ENCODE measurements at places on chromosomes 5 and 9.

DNA sequence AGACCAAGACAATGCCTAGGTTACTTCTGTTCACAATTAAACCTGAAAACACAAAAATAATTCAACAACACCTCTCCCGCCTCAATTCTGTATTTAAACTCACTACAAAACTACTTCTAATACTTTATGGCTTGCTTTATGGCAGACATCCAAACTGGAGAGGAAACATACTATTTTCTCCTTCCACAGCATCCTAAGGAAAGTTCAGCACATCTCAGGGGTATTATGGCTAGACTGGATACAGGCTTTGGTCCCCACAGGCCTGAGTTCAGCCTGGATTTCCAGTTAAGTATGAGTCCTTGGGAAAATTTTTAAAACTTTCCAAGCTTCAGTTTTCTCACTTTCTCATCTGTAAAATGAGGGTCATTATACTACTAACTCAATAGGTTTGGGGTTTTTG is 480.2 kb downstream of the CAAP1 start:
- no peak for DNase-seq

- DNase-seq = no peak
Observed at GRCh38 chr5:179237770-179238627, 107.3 kb downstream of the ADAMTS2 start.

DNA sequence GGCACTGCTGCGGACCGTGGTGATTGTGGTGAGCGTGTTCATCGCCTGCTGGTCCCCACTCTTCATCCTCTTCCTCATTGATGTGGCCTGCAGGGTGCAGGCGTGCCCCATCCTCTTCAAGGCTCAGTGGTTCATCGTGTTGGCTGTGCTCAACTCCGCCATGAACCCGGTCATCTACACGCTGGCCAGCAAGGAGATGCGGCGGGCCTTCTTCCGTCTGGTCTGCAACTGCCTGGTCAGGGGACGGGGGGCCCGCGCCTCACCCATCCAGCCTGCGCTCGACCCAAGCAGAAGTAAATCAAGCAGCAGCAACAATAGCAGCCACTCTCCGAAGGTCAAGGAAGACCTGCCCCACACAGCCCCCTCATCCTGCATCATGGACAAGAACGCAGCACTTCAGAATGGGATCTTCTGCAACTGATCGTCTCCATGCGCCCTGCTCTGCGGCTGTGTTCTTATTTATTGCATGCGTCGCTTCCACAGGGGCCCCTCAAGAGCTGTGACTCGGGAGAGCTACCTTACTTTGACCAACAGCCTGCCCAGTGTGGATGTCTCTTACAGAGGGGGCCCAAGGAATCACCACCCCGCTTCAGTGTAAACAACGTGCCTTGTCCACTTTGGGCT is 10.8 kb downstream of the S1PR3 start:
- DNase-seq = no peak

- DNase-seq = no peak
Observed at GRCh38 chr5:177043114-177043513, 20.6 kb downstream of the ZNF346 start.

- no peak for DNase-seq
Observed at GRCh38 chr9:21933865-21934264, 60.3 kb downstream of the CDKN2A start.

DNA sequence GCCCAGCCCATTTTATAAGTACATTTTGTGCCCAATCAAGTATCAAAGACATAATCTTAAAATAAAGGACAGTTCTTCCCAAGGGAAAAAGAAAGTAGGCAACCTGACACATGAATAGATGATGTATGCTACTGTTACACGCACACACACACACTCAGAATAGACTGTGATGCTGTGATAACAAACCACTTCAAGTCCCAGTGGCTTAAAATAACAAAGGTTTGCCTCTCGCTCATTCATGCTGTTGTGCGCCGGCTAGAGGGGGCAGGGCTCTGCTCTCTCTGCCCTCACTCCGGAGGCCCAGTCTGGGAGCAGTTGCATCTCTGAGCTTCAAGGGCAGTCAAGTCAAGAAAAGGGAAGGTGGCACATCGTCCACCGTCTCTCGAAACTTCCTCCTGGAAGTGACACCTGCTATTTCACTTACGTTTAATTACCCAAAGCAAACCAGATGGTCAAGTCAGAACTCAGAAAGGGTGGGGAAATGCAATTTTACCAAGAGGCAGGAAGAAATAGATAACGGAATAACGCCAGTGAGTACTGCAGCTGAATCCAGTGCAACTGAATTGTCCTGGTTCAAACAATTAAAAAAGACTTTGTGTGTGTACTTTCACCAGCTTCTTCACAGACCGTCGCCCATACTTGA is 43.3 kb downstream of the ANKRD33B start:
- DNase-seq = no peak

GRCh38 chr5:10701567-10702039 is 59.4 kb downstream of the DAP start:
- DNase-seq = no peak

GRCh38 chr5:130871346-130872086 is 293.5 kb downstream of the HINT1 start:
- DNase-seq = peak; percentile 80

DNA sequence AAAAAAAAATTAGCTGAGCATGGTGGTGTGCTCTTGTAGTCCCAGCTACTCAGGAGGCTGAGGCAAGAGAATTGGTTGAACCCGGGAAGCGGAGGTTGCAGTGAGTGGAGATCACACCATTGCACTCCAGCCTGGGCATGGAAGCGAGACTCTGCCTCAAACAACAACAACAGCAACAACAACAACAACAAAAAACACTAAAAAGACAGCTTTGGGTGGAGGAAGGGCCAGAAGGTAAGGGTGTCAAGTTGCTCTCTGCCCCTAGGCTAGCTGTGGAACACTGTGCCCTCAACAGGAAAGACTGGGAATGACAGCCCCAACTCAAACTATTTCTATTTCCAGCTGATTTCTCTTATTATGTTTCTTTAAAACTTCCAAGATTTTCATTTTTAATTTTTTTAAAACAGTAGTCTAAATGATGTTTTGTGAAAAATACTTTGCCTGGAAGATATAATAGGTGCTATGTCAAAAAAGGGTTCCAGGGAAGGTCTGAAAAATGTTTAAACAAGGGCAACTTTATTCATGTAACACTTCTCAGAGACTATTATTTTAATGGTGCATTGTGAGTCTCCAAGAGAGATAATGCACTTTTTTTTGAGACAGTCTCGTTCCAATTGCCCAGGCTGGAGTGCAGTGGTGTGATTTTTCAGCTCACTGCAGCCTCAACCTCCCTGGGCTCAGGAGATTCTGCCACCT is 29.9 kb downstream of the CLINT1 start:
- DNase-seq = no peak

DNA sequence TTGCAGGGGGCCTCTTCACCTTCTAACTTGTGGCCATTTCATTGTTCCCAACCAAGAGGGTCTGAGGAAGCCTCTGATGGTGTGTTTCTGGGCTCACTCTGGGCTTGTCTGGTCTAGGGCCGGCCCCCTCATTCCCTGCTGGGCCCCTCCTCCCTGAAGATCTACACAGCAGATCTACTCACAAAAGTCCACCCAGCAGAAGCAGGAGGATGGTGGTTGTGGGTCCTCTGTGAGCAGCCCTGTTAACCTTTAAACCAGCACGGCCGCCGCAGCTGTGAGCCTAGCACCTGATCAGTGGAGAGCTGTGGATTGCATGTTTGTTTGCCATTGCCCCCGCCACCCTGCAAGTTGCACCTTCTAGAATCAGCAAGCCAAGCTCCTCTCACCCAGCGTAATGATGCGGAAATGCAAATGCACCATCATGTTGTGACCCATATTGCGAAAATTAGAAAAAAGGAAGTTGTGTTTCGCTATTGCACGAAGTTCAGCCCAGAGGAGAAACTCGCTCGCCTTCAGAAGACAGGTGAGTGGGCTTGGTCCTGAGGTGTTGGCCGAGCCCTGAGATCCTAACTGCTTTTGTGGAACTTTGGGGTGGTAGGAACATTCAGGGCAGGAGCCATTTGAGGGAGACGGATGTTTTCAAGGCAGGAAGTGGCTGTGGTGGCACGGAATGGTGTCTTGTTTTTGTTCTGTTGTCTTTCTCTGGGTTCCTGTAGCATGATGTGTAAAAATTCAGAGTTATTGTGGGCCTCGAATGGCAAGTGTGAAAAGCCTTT is 16.7 kb downstream of the FGD3 start:
- no peak for DNase-seq

GRCh38 chr9:18569941-18570630 is 96.1 kb downstream of the ADAMTSL1 start:
- DNase-seq = no peak

- no peak for DNase-seq
Observed at GRCh38 chr9:116596646-116597045, 90.5 kb upstream of the TRIM32 start.

DNA sequence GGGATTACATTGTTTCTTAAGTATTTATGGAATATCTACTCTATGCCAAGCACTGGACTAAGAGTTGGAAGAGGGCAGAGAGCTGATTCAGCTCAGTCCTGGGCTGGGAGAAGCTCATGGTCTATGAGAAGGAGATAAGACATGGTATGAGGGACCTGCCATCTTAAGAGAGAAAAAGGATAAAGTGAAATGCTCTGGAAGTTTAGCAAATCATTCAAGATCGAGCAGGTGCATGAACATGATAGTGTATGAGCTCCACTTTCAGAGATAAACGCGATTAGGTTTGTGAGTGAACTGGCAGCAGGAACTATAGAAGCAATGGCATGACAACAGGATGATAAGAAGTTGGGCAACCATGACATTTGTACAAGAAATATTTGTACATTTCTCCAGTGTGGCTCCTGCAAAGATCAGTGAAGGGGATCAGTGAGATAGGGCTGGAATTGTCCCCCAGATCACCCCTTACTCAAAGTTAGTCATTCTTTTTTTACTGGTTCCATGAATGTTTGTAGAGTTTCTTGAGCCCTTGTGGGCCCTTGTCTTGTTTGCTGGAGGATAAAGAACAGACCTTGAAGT is 26.6 kb upstream of the CCDC180 start:
- DNase-seq = no peak

- no peak for DNase-seq
Observed at GRCh38 chr9:12463641-12464040, 229.5 kb upstream of the TYRP1 start.

DNA sequence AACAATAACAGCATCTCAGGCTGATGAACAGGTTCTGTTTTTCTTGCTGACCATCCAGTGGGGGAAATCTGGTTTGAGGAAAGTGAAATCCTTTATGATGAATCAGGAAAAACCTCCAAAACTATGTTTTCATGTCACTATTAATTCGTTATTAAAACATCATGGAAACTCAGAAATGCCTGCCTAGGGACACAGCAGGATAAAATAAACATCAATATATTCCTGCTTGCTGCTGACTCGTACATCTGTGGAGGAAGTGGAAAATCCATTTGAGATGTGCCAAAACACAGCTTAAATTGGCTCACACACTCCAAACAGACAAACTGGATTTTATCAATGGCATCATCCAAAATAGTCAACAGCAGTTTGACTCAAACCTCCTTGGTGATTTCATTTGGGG is 53.0 kb downstream of the TEK start:
- DNase-seq = no peak

GRCh38 chr5:61498121-61498520 is 166.1 kb downstream of the ZSWIM6 start:
- DNase-seq = no peak

DNA sequence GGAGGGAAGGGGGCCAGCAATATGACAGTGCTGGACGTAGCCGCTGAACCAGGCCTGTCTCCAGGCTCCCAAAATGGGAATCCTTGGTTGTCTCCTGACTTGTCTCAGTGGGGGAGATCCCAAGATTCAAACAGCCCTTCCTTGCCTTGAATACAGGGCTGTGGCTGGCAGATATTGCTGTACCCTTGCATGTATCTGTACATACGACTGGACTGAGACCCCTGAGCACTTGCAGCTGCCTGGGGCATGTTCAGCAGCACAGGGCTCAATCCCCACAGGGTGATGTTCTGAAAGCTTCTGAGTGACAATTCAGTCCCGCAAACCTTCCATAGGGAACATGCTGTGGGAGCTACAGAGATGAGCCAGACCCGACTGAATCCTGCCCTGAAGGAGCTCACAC is 13.3 kb downstream of the OR13J1 start:
- DNase-seq = no peak

DNA sequence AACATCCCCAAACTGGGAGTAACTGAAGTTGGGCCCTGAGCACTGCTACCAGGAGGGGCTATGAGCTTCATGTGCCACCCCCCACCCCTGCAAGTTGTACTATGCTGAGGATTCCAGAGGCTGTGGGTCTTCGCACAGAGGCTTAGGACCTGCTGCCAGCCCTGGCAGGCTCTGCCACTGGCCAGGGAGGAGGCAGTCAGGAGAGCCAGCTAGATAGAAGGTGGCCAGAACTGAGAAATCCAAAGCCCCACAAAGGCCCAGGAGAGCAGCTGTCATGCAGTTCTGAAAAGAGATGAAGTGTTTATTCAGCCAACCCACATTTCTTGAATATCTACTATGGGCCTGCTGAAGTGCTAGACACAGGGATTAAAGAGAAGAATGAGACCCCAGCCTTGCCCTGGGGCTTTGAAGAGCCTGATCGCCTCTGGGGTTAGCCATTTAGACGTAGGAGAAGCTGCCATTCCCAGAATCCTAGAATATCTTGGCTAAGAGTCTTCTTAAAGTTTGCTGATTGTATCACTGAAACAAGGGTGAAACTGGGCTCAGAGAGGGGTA is 1.4 kb downstream of the ALAD start:
- no peak for DNase-seq

GRCh38 chr9:132784286-132784830 is 93.7 kb downstream of the AK8 start:
- no peak for DNase-seq

- no peak for DNase-seq
Observed at GRCh38 chr5:132464156-132464939, 26.2 kb downstream of the IRF1 start.

DNA sequence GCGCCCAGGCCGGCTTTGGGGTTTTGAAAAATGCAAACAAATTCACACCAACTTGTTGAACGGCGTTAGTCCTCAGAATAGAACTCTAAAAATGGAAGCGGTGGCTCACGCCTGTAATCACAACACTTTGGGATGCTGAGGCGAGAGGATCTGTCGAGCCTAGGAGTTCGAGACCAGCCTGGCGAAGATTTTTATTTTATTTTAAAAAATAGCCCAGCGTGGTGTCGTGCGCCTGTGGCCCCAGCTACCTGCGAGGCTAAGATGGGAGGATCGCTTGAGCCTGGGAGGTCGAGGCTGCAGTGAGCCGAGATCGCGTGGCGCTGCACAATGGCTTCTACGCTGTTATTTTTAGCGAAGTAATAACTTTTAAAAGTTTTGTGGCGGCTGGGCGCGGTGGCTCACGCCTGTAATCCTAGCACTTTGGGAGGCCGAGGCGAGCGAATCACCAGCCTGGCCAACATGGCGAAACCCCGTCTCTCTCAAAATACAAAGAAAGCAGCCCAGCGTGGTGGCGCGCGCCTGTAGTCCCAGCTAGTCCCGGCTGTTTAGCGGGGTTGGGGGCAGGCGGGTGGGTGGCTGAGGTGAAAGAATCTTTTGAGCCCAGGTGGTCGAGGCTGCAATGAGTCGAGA is 694 bp upstream of the PLIN2 start:
- DNase-seq = no peak

DNA sequence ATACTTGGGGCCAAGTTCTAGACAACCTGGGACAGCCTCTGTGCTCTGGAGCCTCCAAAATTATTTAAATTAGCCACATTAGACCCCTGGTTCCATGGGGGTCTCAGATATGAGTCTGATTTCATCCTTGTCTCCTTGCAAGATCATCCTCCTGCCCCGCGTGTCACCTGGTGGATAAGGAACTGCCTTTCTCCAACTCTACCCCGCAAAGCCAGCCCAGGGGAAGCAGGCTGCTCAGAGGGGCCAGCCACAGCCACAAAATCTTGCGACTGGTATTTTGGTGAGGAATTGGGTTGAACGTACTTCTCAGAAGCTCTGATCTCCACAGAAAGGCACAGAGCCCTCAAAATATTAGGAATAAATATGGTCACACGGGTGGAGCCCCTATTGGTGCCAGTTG is 101.2 kb downstream of the AK8 start:
- no peak for DNase-seq

Data from fibroblast of skin of left biceps (primary cell).